ENCODE measurements at places on chromosomes 6 and 20.

GRCh38 chr6:158257425-158257759 is 54.9 kb upstream of the TULP4 start:
- no peak for DNase-seq

- no peak for DNase-seq
Measured at GRCh38 chr6:24831771-24832716, 33.3 kb upstream of the ARMH2 start.

- DNase-seq: no peak
Measured at GRCh38 chr20:32003325-32003724, 6.9 kb upstream of the CCM2L start.

DNA sequence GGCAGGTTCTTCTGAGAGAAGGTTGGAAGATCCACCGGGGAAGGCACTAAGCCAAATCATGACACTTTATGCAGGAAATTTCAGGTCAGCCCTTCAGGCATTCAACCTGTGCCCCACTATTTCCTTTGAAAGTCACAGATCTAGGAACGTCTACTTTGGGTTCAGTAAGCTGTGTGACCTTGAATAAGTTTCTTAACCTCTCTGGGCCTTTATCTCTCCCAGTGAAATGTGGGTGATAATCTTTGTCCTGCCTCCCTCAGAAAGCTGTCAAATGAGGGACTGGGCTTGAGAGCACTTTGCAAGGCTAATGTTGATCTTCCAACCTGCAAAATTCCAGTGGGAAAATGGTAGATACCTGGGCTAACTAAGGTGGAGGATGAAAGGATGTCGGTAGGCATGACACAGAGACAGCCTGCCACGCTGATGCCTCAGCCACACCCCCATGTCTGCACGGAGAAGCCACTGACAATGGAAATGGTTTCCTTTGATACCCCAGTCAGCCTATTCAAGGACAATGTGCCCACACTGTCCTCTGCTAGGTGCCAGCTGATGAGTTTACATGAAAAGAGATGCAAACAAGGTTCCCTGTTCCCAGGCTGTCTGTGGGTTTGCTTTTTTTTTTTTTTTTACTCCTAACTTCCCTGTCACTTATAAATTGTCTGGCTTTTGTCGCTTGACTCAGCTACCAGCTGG is 9.3 kb downstream of the BNIP5 start:
- DNase-seq: no peak

DNA sequence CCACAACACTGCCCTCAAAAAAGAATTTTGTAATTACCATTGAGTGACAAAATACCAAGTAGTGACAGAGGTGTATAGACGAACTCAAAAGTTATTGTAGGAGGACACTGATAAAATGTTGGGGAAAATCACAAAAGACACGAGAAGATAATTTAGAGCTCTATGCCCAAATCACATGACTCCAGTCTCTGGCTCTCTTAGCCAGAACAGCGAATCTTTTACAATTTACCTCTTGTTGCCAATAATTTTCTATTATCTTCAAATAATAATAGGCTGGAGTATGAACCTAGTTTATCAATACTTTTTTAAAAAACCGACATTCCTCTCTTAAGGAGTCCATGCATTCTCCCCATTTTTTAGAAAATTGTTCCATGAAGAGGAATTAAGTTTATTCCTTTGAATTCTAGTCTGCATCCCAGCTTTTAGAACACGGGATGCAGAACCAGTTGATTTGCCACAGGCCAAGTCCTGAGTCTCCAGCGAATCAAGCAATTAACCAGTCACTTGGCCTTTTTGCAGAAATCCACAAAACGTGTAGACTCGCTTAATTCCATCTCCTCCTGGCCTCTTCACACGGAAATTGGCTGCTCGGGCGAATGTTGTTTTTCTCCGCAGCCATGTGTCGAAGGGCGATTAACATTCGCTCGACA is 507 bp upstream of the RIPPLY2 start:
- no peak for DNase-seq

GRCh38 chr20:35269055-35269781 is 8.7 kb downstream of the MMP24OS start:
- DNase-seq: no peak

- no peak for DNase-seq
Measured at GRCh38 chr20:41258474-41258873, 59.1 kb downstream of the ZHX3 start.
